Bladder microvascular endothelial cell (primary cell): ENCODE measurements at places on chromosomes 3 and 15. TPM values are rescaled to one million over a fixed set of nuclear protein-coding genes. Genes with fewer than 3 reads are reported as not detected.

Gene TEX9
- 0.49 and 0.63 TPM in 2 replicates for total RNA-seq

Gene CAND2
- total RNA-seq = 2.1 and 2.8 TPM in 2 replicates

Gene MEIS2
- total RNA-seq = 9.7 and 23.3 TPM in 2 replicates

Gene TRIM71
- under 0.01 TPM in 1 of 2 replicates, not detected in the other for total RNA-seq

Gene EFHB
- 0.25 TPM in 1 of 2 replicates, not detected in the other for total RNA-seq

Gene CD276
- total RNA-seq = 21.9 and 82.4 TPM in 2 replicates

Gene AGTR1
- not detected in 2 replicates for total RNA-seq

Gene CEP19
- total RNA-seq = 2.1 and 5.2 TPM in 2 replicates

Gene SLC9C1
- total RNA-seq = 0.13 TPM in 1 of 2 replicates, not detected in the other

Gene ZNF774
- 0.97 and 2.3 TPM in 2 replicates for total RNA-seq

Gene SECISBP2L
- 25.1 and 38.8 TPM in 2 replicates for total RNA-seq

Gene CISH
- total RNA-seq = 0.16 and 0.44 TPM in 2 replicates

Gene POPDC2
- 0.16 and 0.76 TPM in 2 replicates for total RNA-seq

Gene SCG3
- total RNA-seq = 0.25 TPM in 1 of 2 replicates, not detected in the other

Gene IL5RA
- not detected in 2 replicates for total RNA-seq

Gene TMEM40
- under 0.01 TPM in 1 of 2 replicates, not detected in the other for total RNA-seq

Gene STRA6
- 0.06 TPM in 1 of 2 replicates, not detected in the other for total RNA-seq

Gene BUB1B
- 20.4 and 21.2 TPM in 2 replicates for total RNA-seq

Gene TMEM87A
- total RNA-seq = 34.6 and 54.2 TPM in 2 replicates

Gene CHRM5
- 0.31 TPM in 1 of 2 replicates, not detected in the other for total RNA-seq
